Ovary (tissue), 10 donors: ENCODE measurements at places on chromosomes 11 and 22.

- no peak for DNase-seq
These were observed 3.4 kb upstream of the KCTD17 start for GRCh38 chr22:37048133-37048532.

DNA sequence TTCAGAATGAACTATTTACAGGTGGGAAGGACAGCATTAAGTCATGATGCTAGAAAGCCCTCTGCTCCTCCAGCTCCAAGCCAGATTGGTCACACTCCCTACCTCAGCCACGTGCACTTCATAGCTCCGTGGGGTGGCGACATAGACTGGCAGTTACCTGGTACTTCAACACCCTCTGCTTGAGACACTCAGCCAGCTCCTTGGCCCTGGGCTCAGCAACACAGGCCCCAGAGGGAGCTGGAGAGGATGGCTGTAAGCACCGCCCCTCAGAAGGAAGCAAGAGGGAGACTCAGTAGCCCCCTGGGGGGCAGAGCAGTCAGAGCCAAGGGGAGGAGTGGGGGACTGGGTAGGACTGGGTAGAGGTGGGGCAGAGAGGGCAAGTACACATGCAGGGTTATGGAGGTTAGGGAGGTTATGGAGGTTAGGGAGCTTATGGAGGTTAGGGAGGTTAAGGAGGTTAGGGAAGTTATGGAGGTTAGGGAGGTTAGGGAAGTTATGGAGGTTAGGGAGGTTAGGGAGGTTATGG is 102.1 kb upstream of the BID start:
- peak; percentile 34 for DNase-seq

GRCh38 chr22:46933040-46933930 is 170.8 kb downstream of the TBC1D22A start:
- no peak for DNase-seq

- no peak for DNase-seq
These were observed 195.2 kb downstream of the NAV2 start for GRCh38 chr11:19907839-19908238.

GRCh38 chr11:44711113-44711786 is 15.5 kb upstream of the TSPAN18 start:
- DNase-seq = no peak

DNA sequence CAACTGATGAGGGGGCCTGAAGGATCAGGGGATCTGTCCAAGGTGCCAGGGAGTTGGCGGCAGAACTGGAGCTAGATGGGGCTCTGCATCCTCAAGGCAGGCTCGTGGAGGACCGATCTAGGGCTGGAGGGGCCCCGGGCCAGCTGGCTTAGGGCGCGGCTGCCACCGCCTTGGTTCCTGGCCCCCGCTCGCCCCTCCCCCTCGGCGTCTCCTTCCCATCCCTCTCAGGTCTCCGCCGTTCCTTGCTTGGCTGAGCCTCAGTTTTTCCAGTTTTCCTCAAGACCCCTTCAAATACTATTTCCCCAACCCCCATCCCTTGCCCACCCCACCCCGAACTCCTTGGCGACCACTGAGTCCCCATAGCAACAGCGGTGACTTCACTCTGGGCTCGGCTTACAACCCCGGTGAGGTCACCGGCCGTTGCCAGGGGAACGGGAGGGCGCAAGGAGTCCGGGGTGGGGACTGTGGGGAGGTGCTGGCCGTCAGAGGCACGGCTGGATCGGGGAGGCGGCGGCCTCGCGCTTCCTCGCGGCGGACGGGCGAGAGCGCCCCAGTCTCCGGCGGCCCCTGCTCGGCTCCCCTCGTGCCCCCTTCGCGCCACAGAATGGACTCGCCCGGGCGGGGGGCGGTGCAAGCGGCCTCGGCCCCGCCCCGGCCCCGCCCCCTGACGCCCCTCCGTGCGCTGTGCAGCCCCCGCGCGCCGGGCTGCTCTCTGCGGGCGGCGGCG is 7.5 kb downstream of the FREY1 start:
- peak; percentile 92 for DNase-seq

- no peak for DNase-seq
These were observed 5.8 kb downstream of the PITPNB start for GRCh38 chr22:27913162-27913741.

DNA sequence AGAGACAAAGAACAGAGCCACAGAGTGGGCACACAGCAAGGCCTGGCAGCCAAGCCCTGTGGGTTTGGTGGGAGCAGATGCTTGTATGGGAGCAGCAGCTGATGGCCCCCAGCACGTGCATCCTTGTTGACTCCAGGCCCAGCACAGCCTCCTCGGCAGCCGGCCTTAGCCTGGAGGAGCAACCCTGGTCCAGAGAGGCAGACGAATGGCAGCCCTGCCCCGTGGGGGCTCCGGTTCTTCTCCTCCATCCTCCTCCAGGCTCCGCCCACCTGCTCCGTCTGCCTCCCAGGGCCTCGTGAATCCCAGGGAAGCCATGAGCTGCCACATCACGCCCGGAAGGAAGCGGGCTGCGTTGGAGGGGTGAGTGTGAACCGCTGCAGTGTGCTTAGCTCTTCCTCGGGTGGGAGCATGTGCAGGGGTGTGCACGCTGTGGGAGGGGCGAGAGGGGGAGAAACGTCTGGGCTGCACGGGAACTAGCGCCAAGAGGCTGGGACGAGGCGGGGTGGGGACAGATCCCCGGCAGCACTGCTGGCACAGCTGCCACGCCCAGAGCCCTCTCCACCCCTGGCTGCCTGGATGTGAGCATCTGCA is 36.3 kb upstream of the JAM3 start:
- peak; percentile 55 for DNase-seq

DNA sequence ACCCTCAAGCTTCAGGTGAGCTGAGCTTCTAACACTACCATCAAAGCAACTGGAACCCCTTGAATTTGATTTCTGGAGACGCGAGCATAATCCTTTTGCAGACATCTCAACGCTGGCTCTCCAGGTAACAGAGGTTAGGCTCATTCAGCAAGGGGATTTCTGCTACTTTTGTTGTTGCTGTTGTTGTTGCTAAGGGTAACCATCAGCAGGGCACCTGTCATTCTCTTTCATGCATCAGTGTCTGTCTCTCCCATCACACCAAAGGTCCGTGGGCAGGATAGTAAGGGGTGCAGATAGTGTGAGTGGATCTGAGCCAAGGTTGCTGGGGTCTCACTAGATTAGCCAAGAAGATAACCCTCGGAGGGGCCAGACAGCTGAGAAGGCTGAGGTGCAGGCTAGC is 90.3 kb downstream of the TP53I11 start:
- no peak for DNase-seq

DNA sequence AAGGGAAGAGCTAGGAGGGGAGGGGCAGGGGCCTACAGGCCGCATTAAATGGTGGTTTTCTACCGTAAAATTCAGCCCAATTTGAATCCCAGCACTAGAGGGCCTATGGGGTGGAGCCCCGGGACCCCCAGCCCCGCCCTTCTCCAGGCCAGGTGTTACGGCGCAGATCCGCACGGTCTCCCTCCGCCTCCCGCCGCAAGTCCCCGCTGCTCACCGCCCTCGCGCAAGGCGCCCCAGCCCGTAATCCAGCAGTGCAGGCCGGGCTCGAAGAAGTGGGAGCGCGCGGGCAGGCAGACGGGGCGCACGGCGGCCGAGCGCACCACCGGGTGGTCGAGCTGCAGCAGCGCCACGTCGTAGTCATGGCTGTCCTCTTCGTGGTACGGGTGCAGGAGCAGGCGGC is 17.3 kb downstream of the KCTD17 start:
- DNase-seq = no peak

DNA sequence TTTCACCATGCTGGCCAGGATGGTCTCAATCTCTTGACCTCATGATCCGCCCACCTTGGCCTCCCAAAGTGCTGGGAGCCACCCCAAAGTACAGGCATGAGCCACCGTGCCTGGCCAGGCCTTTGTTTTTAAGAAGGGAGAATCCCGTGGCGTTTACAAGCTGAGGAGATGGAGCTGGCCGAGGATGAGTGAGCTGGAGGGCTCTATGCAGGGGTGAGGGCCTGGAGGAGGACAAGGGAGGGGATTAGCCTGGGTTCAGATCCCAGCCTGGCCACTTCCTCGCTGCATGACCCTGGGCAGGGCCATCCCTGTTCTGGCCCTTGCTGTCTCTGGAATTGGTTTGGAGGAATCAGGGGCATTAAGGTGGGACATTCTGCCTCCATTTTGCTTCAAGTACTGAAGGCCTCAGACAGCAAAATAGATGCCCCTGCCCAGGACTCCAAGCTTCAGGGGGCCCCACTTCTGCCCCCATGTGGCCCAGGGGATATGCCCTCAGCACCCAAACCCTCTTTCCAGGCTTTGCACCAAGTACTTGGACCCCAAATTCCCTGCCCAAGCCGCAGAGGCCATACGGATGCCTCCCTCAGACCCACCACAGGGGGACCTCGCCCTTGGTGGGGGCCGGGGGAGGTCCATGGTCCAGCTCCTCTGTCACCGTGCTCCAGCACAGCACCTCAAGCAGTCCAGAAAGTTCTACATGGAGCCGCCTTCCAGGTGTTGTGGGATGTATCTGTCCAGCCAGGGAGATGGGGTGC is 12.1 kb upstream of the LRP5 start:
- DNase-seq = no peak

GRCh38 chr22:27903805-27904473 is 15.1 kb downstream of the PITPNB start:
- no peak for DNase-seq
